ENCODE measurements at places on chromosomes 5 and 9.

DNA sequence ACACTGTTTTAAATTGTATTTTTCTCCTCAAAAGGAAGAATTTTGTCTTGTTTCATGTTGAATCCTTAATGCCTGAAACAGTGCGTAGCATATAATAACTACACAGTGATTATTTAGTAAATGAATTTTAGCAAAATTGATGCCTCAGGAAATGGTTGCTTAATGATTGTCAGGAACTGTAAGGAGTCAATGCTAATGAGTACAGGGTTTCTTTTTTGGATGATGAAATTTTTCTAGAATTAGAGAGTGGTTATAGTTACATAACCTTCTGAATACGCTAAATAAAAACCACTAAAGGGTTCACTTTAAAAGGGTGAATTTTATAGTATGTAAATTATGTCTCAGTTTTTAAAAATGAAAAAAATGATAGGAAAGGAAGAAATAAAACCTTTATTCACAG is 14.9 kb downstream of the FAM151B start:
- DNase-seq: no peak

- DNase-seq: no peak
Observed at GRCh38 chr5:153632748-153633290, 142.3 kb downstream of the GRIA1 start.

DNA sequence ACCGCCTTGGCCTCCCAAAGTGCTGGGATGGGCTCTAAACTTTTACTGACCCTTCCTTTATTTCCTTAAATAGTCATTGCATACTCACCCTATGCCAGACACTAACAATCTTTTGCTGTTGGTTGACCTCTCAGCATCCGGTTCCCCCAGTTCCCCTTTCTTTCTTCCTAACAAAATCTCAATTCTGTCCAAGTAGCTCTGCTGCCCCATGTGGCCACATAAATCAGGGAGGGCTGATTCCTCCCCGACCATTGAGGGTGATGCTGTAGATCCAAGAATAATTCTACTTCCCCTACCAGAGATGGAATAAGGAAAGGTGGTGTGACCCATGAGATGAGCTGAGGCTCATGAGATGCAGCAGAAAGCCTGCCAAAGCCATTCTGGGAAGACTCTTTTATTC is 315.3 kb upstream of the MSX2 start:
- DNase-seq: no peak

- DNase-seq: no peak
Observed at GRCh38 chr5:157956271-157956885, 97.4 kb upstream of the CLINT1 start.

- no peak for DNase-seq
Observed at GRCh38 chr5:95923918-95924544, 37.6 kb downstream of the ELL2 start.

- no peak for DNase-seq
Observed at GRCh38 chr5:1277781-1278180, 17.1 kb downstream of the TERT start.

GRCh38 chr5:61625137-61625561 is 293.1 kb downstream of the ZSWIM6 start:
- no peak for DNase-seq

GRCh38 chr5:135223404-135223803 is 175.6 kb downstream of the MACROH2A1 start:
- no peak for DNase-seq

- no peak for DNase-seq
Observed at GRCh38 chr5:34608859-34609648, 47.1 kb upstream of the RAI14 start.

DNA sequence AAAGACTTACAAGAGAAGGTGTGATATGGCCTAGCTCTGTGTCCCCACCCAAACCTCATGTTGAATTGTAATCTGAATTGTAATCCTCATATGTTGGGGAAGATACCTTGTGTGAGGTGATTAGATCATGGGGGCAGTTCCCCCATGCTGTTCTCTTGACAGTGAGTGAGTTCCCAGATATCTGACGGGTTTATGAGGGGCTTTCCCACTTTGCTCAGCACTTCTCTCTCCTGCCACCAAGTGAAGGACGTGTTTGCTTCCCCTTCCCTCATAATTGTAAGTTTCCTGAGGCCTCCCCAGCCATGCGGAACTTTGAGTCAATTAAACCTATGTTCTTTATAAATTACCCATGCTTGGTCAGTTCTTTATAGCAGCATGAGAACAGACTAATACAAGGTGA is 49.0 kb downstream of the CDO1 start:
- no peak for DNase-seq

DNA sequence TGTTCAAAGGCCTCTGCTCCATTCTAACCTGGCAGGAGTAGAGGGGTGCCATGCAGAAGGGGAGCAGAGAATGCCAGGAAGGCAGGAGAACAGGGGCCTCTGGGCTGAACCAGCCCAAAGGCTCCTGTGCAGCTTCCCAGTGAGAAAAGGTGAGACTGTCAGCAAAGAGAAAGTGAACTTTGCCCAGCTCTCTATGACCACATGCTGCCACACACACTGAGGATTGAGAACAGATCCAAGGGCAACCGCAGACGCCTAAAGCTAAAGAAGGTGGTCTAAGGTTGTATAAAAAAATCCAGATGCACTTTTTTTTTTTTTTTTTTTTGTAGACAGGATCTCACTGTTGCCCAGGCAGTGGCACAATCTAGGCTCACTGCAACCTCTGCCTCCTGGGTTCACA is 51.4 kb downstream of the ALDH7A1 start:
- DNase-seq: no peak

GRCh38 chr5:156531199-156531598 is 204.2 kb downstream of the SGCD start:
- no peak for DNase-seq

GRCh38 chr5:96049398-96050272 is 88.0 kb upstream of the ELL2 start:
- DNase-seq: no peak

GRCh38 chr5:17801595-17801994 is 167.3 kb downstream of the TAF11L14 start:
- no peak for DNase-seq

- no peak for DNase-seq
Observed at GRCh38 chr5:133259199-133259997, 207.6 kb downstream of the HSPA4 start.

DNA sequence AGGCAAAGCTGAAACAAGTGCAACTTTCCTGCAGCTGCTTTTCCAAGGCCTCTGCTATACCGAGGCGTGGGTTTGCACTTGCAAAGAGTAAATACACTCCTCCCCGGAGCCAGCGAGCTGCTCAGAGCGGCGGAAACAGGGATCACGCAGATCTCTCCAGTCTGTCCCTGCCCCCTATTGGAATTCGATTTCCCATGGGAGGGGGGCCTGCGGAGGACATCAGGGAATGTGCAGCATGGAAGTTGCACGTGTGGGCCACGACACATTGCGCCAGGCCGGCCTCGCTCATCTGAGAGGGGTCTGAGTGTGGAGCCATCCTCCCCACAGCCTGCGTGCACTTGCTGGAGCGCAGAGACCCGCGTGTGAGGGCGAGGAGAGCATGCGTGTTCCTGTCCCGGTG is 104.3 kb upstream of the PHYKPL start:
- DNase-seq: no peak

- no peak for DNase-seq
Observed at GRCh38 chr9:112494153-112494552, 7.5 kb downstream of the KIAA1958 start.

- DNase-seq: no peak
Observed at GRCh38 chr5:16049761-16050160, 129.8 kb downstream of the MARCHF11 start.

DNA sequence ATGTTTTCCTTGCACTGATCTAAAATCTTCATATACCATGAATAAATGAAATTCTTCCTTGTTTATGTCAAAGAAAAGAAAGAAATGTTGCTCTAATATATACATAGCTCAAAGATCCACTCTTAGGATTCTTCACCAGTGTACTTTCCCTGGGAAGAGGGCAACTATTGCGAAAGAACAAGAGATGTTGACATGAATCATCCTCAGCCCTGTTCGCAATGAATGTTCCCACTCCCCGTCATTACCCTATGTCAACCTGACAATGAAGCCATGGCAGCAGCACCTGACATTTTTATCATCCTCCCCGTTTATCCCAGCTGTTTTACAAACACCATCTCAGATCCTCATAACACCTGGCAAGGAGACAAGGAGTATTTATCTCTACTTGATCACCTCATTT is 409.1 kb upstream of the GRIA1 start:
- no peak for DNase-seq

DNA sequence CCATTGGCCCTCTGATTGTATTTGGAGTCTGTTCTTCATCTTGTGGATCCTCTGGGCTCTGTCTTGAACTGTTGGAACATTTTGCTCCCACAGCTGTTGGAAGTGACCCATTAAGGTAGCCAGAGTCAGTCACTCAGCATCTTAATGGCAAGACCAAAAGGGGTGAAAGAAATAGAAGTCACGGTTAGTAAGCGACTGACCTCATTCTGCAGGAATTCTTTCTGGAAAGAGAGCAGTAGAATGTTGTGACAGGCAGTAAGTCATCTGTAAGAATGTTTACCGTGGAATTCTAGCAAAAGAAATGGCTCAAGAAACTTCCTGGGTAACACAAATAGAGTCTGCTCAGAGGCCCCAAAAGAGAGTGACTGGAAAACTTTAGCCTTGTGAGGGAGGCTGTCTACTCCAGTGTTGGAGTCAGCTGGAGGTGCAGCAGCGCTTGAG is 28.6 kb upstream of the TNC start:
- DNase-seq: no peak

GRCh38 chr9:127224178-127224882 is 40.2 kb upstream of the GARNL3 start:
- peak; percentile 87 for DNase-seq

- DNase-seq: peak; percentile 6
Observed at GRCh38 chr9:17462869-17463464, 115.9 kb upstream of the SH3GL2 start.

- DNase-seq: no peak
Observed at GRCh38 chr5:56664025-56664424, 151.3 kb upstream of the MAP3K1 start.

- DNase-seq: no peak
Observed at GRCh38 chr5:168270476-168270875, 21.0 kb upstream of the WWC1 start.

DNA sequence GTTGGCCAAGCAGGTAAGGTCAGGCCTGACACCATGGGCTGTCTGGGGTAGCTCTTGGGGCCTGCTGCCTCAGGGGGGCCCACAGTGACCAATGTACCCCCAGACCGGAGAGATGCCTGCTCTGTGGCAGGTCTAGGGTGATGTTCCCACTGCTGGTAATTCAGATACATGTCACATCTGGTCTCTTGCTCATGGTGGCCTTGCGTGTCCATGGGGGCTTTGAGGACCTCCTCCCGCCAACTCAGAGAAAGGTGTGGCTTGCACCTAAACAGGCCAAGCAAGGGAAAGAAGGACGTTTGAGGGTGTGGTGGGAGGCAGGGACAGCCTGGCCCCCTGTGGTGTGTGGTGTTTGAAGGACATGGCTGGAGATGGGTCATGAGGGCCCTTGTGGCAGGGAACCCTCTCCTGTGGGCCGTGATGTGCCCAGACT is 75.2 kb downstream of the PHF2 start:
- no peak for DNase-seq

DNA sequence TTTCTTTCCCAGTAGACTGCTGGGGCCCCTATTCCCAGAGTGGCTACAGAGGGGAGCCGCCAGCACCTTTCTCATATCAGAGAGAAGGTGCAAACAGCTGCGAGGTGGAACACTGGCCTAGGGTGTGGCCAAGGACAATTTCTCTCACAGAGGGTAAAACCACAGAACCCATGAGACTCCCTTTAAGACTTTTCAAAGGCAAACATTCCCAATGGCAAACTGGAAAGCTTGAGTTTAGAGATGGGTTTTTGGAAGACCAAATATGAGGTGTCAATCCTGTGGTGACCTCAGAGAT is 335.1 kb upstream of the PIK3R1 start:
- DNase-seq: no peak

GRCh38 chr5:137596941-137597340 is 97.8 kb upstream of the SPOCK1 start:
- no peak for DNase-seq

DNA sequence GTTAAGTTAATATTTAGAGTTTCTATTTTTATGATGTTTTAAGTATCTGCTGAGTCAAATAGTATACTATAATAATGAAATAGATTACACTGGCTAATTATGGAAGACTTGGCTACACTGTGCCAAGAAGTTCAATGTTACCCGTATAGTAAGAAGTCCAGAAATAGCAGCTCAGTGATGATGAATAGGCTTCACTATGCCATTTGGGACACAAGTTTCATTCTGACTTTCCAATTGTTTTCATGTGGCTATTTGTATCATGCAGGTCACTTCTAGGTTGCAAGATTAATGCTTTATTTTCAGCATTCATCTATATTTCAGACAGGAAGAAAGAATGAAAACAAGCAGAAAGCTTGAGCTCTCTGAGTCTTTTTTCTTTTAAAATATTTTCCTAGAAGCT is 194.5 kb upstream of the RIOK2 start:
- no peak for DNase-seq

DNA sequence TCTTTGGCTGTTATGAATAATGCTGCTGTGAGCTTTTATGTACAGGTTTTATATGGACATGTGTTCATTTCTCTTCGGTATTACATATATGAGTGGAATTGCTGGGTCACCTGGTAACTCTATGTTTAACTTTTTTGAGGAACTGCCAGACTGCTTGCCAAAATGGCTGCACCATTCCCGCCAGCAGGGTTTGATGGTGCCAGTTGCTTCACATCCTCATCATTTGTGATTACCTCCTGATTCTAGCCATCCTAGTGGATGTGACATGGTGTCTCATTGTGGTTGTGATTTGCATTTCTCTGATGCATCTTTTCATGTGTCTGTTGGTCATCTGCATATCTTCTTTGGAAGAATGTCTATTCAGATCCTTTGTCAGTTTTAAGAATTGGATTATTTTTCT is 10.7 kb downstream of the NANS start:
- no peak for DNase-seq

- DNase-seq: no peak
Observed at GRCh38 chr5:113897748-113898147, 384.3 kb downstream of the YTHDC2 start.

DNA sequence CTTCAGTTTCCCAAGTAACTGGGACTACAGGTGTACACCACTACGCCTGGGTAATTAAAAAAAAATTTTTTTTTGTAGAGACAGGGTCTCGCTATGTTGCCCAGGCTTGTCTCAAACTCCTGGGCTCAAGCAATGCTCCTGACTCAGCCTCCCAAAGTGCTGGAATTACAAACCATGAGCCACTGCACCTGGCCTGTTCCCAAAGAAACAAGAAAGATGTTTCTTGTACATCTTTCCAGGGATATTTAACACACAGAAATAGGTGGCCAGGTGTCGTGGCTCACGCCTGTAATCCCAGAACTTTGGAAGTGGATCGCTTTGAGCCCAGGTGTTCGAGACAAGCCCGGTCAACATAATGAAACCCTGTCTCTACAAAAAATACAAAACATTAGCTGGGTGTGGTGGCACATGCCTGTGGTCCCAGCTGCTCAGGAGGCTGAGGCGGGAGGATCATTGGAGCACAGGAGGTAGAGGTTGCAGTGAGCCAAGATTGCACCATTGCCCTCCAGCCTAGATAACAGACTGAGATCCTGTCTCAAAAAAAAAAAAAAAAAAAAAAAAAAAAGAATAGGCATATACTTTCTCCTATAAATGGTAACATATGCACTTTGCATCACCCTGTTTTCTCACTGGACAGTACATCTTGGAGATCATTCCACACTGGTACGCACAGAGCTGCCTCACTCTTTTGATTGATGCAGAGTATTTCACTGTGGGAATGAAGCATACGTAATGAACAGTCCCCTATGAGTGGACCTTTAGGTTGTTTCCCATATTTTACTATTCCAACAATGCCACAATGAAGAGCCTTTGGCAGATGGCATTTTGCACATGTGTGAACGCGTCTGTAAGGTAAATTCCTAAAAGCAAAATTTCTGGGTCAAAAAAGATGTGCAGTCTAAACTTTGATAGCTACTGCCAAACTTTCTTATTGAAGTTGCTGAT is 2.0 kb upstream of the GRHPR start:
- no peak for DNase-seq

All from CD4-positive, alpha-beta T cell treated with Interleukin-15 for 4 hours (primary cell).